Activated naive CD8-positive, alpha-beta T cell treated with anti-CD3 and anti-CD28 coated beads, Interleukin-2, amount 50 U/mL, for 24 hours (primary cell): ENCODE measurements at places on chromosomes 7 and 10.

DNA sequence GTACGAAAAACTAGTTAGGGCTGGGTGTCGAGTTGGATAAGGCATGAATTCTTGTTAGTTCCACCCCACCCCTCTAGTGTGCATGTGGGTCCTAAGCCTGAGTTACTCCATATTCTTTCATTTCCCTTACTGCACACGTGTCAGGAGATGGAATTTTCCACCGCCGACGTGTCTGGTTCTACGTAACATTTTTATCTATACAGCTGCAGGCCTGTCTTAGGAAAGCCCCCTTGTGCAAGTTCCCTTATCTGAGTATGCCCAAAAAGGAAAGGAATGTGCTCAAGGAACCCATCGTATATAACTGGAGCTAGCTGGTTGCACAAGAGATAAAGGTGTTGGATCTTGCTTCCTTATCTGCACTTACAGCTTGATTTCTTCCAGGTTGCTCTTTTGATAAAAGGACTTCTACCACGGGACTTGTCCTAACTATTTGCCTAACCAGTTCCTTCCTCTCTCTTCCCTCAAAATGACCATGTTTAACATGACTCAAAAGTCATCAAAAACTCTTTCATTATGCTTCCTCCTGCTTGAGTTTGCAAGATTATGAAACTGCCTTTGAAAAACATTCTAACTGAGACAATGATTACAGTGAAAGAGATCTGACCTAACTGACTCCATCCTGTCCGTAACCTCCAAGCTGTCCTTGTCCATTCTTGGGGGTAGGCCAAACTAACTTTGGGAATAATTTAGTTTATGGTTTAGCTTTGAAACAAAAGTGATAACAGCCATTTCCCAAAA lies 181.4 kb downstream of the AKR1D1 start:
- peaks cover 5% of the 10 kb centered on the region for H3K27me3 ChIP-seq
- no peak for DNase-seq

DNA sequence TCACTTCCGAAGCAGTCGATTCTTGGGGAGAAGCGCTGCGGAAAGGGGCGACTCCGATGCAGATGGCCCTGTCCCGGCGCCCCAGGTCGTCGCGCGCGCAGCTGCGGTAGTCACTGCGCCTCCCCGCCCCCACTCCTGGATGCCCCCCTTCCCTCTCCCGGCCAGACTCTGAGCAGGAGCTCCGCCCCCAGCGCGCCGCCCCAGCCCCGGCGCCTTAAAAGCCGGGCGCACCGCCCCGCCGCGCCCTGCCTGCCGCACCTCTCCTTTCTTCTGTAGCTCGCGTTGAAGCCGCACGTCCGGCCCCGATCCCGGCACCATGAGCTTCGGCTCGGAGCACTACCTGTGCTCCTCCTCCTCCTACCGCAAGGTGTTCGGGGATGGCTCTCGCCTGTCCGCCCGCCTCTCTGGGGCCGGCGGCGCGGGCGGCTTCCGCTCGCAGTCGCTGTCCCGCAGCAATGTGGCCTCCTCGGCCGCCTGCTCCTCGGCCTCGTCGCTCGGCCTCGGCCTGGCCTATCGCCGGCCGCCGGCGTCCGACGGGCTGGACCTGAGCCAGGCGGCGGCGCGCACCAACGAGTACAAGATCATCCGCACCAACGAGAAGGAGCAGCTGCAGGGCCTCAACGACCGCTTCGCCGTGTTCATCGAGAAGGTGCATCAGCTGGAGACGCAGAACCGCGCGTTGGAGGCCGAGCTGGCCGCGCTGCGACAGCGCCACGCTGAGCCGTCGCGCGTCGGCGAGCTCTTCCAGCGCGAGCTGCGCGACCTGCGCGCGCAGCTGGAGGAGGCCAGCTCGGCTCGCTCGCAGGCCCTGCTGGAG lies at the start of gene INA:
INA (plus strand) TSS at position 243 of the 817 bp plus-strand sequence; CDS start at position 317, 74 bp downstream.
- peak within 1 kb of the TSS; percentile 24 for H3K4me3 ChIP-seq
- H3K36me3 ChIP-seq, result no peaks in the 10 kb centered on the region
- H3K27ac ChIP-seq, result no peak within 1 kb of the TSS
- H3K27me3 ChIP-seq, result peaks cover 59% of the 10 kb centered on the region

DNA sequence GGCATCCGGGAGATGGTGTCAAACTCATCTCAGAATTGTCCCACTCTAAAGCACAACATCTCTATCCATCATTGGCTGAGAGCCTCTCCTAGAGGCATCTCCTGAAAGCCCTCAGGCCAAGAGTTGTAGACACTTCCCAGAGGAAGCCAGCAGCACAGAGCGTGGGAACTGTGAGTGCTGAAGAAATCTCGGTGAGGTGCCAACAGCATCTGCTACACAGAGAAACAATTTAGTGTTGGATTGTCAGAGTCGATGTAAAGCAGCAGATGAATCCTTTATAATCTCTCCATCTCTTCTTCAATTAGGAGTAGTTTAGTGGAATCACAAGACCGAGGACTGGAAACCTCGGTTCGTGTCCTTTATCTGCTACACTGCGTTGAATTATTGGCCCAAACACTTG lies 172.2 kb downstream of the C7orf25 start:
- no peak overlapping the region for H3K27ac ChIP-seq
- no peaks in the 10 kb centered on the region for H3K4me1 ChIP-seq
- no peaks in the 10 kb centered on the region for H3K27me3 ChIP-seq
- H3K36me3 ChIP-seq, result no peaks in the 10 kb centered on the region

GRCh38 chr10:110401401-110402076 lies 96.2 kb upstream of the DUSP5 start:
- H3K4me1 ChIP-seq, result peaks cover 10% of the 10 kb centered on the region
- no peaks in the 10 kb centered on the region for H3K36me3 ChIP-seq
- H3K27me3 ChIP-seq, result peaks cover 4% of the 10 kb centered on the region
- no peak overlapping the region for H3K4me3 ChIP-seq

- no peaks in the 10 kb centered on the region for H3K4me1 ChIP-seq
- no peak overlapping the region for H3K27ac ChIP-seq
- H3K27me3 ChIP-seq, result peaks cover 4% of the 10 kb centered on the region
- no peak for DNase-seq
These were observed 312.7 kb upstream of the IGFBP3 start for GRCh38 chr7:46233585-46234329.

DNA sequence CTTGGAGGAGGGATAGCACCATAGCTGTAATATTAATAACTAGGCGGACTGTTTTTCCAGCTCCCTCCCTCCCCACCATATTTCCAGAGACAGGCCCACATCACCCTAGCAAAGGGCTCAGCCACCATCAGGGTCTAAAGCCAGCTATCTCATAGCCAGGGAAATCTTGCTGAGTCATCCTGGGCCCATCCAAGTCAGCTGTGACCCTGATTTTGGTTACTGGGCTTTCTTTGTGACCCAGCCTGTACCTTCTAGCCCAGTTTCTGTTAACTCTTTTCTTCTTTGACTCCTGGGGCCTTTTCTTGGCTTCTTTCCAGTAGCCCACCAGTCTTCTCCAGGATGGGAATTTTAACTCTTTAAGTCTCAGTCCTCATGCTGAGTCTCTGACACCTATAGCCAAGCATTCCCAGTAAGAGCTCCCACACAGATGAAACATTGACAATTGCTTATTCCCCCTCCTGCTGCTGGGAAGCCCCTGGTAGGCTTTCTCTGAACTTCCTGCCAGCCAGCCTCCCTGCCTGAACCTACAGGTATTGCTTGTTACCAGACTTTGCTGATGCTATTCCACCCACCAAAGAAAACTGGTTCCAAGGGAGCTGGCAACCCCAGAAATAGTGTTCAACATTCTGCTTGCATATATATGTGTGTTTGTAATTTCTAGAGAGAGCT lies 34.8 kb upstream of the ADO start:
- peaks cover 32% of the 10 kb centered on the region for H3K4me1 ChIP-seq
- peak overlapping the region; percentile 23 for H3K27ac ChIP-seq
- H3K36me3 ChIP-seq, result no peaks in the 10 kb centered on the region
- H3K4me3 ChIP-seq, result no peak overlapping the region
- peaks cover 5% of the 10 kb centered on the region for H3K27me3 ChIP-seq

DNA sequence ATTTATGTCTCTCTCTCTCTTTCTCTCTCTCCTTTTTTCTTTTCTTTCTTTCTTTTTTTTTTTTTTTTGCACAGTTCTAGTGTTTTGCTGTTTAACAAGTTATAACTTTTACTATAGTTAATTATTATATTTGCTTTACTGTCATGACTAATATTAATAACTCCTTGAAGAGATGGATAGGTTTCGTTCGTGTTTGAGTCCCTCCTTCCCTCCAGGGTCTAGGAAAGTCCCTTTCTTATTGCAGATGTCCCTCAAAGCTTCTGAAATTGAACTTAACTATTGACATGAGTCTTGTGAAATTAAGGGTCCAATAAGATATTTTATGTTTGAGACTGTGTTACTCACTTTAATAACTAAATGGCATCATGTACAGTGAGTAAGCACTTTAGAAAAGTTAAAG lies 131.4 kb downstream of the PLXDC2 start:
- no peaks in the 10 kb centered on the region for H3K36me3 ChIP-seq
- H3K4me3 ChIP-seq, result no peak overlapping the region
- no peak overlapping the region for H3K27ac ChIP-seq
- DNase-seq, result no peak
- H3K27me3 ChIP-seq, result no peaks in the 10 kb centered on the region

DNA sequence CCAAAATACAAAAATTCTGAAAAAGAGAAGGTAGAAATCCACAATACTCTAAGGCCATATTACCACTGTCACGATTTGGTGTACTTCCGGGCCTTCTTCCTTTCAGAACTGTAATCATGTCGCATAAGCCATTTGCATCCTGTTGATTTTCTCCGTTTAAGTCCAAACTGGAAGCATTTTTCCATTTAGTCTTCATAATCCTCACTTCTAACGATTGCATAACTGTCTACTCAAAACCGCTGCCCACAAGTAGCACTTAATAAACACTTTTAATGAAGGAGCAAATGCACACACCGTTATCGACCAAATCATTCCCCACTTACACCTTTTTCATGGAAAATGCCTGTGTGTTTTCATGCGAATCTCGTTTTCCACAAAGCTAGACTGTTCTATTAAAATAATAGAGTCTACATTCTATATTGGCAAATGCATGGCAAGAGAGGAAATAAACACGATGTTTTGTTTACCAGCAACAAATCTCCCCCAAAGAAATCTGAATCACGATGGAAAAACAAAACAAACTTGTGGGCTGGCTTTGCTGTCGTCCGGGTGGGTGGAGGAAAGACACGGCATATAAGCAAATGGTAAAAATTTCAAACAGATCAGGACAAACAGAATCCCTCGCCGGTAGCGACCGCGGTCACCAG lies 1.0 kb downstream of the ATE1 start:
- no peaks in the 10 kb centered on the region for H3K27me3 ChIP-seq
- peaks cover 14% of the 10 kb centered on the region for H3K36me3 ChIP-seq
- H3K4me3 ChIP-seq, result peak overlapping the region; percentile 90
